ENCODE measurements at places on chromosomes 13 and 19. TPM values are rescaled to one million over a fixed set of nuclear protein-coding genes. Genes with fewer than 3 reads are reported as not detected.
A peak's percentile ranks its signal among the peaks of the same experiment; 100 is the strongest.

Gene FXYD7
- total RNA-seq = 3.4 TPM

Gene IGFL3
- not detected for total RNA-seq

Gene FCAR
- total RNA-seq = 2.2 TPM

Gene COX7A1
- total RNA-seq = 33.1 TPM

DNA sequence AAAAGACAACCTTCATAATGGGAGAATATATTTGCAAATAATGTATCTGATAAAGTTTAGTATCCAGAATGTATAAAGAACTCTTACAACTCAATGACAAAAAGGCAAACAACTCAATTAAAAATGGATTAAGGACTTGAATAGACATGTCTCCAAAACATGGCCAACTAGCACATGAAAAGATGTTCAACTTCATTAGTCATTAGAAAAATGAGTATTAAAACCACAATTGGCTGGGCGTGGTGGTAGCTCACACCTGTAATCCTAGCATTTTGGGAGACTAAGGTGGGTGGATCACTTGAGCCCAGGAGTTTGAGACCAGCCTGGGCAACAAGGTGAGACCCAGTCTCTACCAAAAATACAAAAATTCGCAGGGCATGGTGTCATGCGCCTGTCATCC, 18.8 kb upstream of the ZMYM5 start:
- DNase-seq = no peak

- DNase-seq = no peak
Measured at GRCh38 chr19:19656451-19657396, 6.8 kb downstream of the ATP13A1 start.

DNA sequence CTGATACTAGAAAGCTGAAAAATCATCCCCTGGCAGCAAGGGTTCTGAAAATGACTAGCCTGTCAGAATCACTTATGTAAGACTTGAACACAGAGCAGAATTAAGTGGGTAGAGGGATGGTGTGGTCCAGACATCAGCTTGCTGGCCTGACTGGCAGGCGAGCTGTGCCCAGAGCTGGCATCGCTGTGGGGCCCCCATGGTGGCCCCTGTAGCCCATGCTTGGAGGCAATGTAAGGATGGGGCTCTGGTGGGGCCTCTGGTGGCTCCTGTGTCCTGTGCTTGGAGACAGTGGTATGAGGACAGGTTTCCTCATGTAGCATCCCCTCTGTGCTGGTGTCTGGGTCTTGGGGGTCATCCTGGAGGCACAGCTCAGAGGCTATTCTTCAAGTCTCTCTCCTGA, 332.1 kb downstream of the SHISA2 start:
- DNase-seq = no peak

GRCh38 chr19:4449639-4450028, 8.0 kb downstream of the UBXN6 start:
- DNase-seq = no peak

- DNase-seq = peak; percentile 77
Measured at GRCh38 chr13:40187324-40187795, 479.1 kb downstream of the FOXO1 start.

GRCh38 chr13:112144616-112145550, 77.9 kb downstream of the SOX1 start:
- no peak for DNase-seq

DNA sequence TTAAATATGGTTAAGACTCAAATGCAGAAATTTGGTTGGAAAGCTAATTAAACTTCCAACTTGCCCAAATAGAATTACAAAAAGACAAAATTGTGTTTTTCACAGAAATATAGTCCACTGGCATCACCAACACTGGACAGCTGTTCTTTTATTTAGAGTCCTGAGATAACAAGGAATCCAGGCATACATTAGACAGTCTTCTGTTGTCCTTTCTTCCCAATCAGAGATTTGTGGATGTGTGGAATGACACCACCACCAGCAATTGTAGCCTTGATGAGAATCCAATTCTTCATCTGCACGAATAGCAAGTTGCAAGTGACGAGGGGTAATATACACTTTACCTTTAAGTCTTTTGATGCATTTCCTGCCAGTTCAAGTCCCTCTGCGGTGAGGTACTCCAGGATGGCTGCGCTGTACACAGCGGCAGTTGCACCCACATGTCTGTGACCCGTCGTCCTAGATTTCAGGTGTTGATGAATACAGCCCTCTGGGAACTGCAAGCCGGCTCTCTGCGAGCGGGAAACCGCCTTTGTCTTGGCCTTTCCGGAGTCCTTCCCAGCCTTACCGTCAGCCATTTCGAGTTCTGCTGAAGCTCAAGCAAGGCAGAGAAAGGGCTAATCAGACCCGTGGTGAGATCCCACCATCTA, 14.7 kb downstream of the UBAC2 start:
- peak; percentile 61 for DNase-seq

- no peak for DNase-seq
Measured at GRCh38 chr19:4094761-4095487, 28.2 kb upstream of the ZBTB7A start.

GRCh38 chr19:3007975-3008374, 21.1 kb downstream of the TLE2 start:
- DNase-seq = no peak

GRCh38 chr19:17107546-17108452, 32.2 kb downstream of the MYO9B start:
- DNase-seq = no peak

DNA sequence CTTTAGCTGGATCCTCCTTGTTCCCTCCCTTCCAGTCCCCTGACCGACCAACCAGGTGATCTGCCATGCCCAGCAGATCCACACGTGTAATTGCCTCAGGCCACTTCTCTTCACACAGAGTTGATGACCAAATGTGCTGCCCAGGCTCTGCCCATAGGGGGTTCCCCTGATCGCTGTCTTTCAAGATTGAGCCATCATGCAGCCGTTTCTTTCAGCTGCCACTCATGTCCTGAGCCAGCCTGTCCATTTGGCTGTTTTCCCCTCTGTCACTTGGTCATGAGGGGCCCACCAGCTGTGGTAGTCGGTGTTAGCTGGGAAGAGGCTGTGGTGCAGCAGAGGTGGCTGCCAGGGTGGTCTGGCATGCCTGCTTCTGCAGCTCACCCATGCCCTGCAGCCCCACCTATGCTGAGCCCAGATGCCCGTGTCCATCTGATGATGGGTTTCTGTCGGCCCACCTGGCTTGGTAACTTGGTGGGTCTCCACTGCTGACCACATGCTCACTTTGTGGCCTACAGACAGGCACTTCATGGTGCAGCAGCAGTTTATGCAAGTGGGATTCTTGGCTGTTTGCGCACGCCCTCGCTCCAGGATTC, 35.6 kb upstream of the GPR183 start:
- no peak for DNase-seq

- no peak for DNase-seq
Measured at GRCh38 chr13:41465241-41465847, 8.0 kb downstream of the RGCC start.

Measured in vagina (tissue), 2 donors.